ENCODE measurements at places on chromosomes 12 and 14.

- DNase-seq, result no peak
Observed at GRCh38 chr12:51351913-51352532, 5.5 kb upstream of the CELA1 start.

DNA sequence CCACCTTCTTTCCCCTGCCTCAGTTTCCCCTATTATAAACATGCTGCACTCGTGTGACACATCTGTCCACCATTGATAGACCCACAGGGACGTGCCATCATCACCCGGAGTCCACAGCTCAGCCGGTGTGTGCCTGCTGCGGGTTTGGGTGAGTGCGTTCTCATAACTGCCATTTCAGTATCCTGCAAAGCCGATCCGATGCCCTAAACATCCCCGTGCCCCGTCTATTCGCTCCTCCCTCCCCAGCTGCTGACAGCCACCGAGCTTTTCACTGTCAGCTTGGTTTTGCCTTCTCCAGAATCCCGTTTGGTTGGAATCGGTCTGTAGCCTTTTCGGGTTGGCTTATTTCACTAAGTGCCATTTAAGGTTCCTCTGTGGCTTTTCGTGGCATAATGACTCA, 3.9 kb downstream of the LRCOL1 start:
- no peak for DNase-seq

GRCh38 chr12:33438851-33439586, 600 bp downstream of the SYT10 start:
- no peak for DNase-seq

GRCh38 chr14:24098927-24099813, 5.1 kb downstream of the PCK2 start:
- DNase-seq, result no peak

DNA sequence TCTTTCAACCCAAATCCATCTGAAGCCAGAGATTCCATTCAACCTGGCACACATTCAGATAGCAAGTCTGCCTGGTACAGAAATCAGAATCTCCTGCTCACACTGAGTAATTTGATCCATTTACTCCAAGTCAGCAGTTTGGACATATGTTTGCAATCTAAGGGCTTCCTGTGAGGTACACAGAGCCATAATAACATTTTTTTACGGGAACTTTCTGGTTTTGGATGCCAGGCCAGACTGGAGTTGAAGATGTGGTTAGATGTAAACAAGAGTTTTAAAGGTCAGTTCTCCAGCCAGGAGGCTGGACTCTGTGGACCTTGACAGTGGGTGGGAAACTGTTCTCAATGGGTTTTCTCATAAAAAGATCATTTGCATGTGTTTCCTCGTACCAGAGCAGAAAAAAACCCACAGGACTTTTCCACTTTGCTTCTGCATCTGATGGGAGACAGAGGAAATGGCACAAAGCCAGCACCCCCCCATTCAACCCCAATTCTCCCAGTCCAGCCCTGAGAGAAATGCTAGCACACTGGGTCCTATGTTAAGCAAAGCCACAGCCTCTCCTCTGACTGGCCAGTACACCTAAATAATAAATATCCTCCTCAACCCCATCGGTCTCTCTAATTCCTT, 17.7 kb upstream of the TSPAN11 start:
- peak; percentile 48 for DNase-seq

- no peak for DNase-seq
Observed at GRCh38 chr14:52370406-52370935, 56.4 kb downstream of the PTGER2 start.

GRCh38 chr12:94100211-94100627, 48.2 kb upstream of the PLXNC1 start:
- no peak for DNase-seq

- no peak for DNase-seq
Observed at GRCh38 chr12:1471224-1471623, 123.2 kb downstream of the FBXL14 start.
